Activated naive CD8-positive, alpha-beta T cell treated with anti-CD3 and anti-CD28 coated beads, Interleukin-2, amount 50 U/mL, for 24 hours (primary cell): ENCODE measurements at places on chromosomes 1 and 21.

DNA sequence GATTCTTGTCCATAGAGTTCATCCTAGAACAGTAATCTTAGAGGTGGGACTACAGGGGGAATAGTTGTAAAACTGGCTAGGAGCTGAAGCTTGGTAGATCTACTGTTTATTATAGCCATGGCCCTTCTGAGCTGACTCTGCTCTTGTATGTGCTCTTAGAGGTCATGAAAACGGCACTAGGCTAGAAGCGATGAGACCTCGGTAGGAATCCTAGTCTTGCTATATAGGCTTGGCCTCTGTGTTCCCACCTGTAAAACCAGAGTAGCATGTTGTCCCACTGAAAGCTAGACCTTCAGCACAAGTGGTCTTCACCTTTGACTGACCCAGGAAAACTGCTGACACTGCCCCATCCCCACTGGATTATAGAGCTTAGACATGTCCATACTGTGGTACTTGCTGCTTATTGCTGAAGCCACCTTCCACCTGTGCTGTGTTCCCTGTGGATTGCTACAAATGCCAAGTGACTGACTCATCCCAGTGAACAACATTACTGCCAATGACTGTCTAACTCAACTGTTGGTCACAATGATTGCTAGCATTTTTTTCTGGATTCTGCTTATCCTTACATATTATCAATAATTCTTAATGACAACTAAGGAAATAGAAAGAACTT, 23.0 kb upstream of the PIGC start:
- H3K27ac ChIP-seq = no peak overlapping the region
- H3K27me3 ChIP-seq = no peaks in the 10 kb centered on the region
- H3K36me3 ChIP-seq = no peaks in the 10 kb centered on the region
- H3K4me1 ChIP-seq = no peaks in the 10 kb centered on the region
- no peak overlapping the region for H3K4me3 ChIP-seq

- H3K27ac ChIP-seq = no peak overlapping the region
- DNase-seq = no peak
- H3K36me3 ChIP-seq = no peaks in the 10 kb centered on the region
- no peak overlapping the region for H3K4me3 ChIP-seq
These were observed 3.3 kb downstream of the ZBTB18 start for GRCh38 chr1:244054247-244054923.

DNA sequence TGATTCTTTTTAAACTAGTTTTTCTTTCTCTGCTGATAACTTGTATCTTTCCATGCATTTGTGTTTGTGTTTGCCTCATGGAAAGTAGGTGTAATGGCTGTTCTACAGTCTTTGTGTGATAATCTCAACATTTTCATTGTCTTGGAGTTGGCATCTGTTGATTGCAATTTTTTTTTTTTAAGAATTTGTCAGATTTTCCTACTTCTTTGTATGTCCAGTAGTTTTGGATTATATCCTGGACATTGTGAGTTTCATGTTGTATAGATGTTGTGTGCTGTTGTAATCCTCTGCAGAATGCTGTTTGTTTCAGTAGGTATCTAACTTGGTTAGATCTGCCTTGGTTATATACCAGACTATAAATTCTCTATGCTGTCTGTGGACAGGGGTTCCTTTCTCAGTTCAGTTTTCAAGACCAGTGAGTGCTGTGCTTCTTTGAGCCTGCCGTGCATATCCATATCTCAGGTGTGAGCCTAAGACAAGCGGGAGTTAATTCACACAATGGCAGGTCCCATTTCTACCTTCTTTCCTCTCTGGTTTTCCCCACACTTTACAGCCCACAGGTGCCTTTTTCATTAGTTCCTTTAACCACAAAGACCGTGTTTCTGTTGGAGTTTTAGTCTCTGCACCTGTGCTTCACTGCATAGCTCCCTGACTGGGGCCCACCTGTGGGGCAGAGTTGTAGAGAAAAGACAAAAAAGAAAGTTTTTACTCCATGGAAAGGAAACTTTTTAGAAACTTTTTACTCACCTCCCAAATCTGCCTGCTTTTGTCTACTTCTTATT, 69.9 kb downstream of the ITSN1 start:
- no peaks in the 10 kb centered on the region for H3K4me1 ChIP-seq
- H3K27me3 ChIP-seq = peaks cover 1% of the 10 kb centered on the region
- H3K4me3 ChIP-seq = no peak overlapping the region
- DNase-seq = no peak

GRCh38 chr1:20100632-20101355, 18.5 kb downstream of the PLA2G2D start:
- H3K27ac ChIP-seq = no peak overlapping the region
- no peaks in the 10 kb centered on the region for H3K36me3 ChIP-seq
- no peak overlapping the region for H3K4me3 ChIP-seq
- peak; percentile 19 for DNase-seq

DNA sequence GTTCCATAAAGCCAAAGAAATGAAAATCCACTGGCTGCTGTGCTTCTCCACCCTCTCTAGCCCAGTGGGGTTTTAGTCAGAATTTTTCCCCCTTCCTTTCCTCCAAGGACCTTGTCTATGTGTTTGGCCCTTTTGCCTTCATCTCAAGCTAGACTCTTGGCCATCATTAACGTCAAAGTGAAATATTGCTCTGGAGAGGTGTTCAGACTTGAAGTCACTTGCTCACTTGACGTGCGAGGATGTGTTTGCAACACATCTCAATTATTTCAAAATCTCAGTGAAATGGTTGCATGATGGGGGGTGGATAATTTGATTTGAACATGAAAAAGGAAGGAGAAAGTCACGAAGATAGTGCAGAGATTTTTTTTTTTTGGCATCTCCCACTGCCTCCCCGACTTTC, 13.6 kb downstream of the EVA1C start:
- H3K4me1 ChIP-seq = no peaks in the 10 kb centered on the region
- H3K27me3 ChIP-seq = no peaks in the 10 kb centered on the region
- DNase-seq = no peak

GRCh38 chr1:9689971-9690381, 38.4 kb downstream of the PIK3CD start:
- peak; percentile 37 for DNase-seq
- H3K4me3 ChIP-seq = peak overlapping the region; percentile 86
- peaks cover 77% of the 10 kb centered on the region for H3K4me1 ChIP-seq
- peaks cover 37% of the 10 kb centered on the region for H3K36me3 ChIP-seq
- H3K27me3 ChIP-seq = no peaks in the 10 kb centered on the region
- peak overlapping the region; percentile 84 for H3K27ac ChIP-seq

GRCh38 chr1:82483146-82483545, 682.4 kb downstream of the ADGRL2 start:
- no peak overlapping the region for H3K27ac ChIP-seq
- H3K27me3 ChIP-seq = no peaks in the 10 kb centered on the region
- H3K4me1 ChIP-seq = no peaks in the 10 kb centered on the region
- DNase-seq = no peak
- H3K4me3 ChIP-seq = no peak overlapping the region
- H3K36me3 ChIP-seq = no peaks in the 10 kb centered on the region

GRCh38 chr1:160711602-160712311, at the start of gene CD48:
CD48 (minus strand) TSS chr1:160711822; CDS start chr1:160711763, 59 bp downstream.
- H3K36me3 ChIP-seq = peaks cover 2% of the 10 kb centered on the region
- H3K27ac ChIP-seq = no peak within 1 kb of the TSS
- H3K4me1 ChIP-seq = peaks cover 42% of the 10 kb centered on the region
- DNase-seq = peak; percentile 52

DNA sequence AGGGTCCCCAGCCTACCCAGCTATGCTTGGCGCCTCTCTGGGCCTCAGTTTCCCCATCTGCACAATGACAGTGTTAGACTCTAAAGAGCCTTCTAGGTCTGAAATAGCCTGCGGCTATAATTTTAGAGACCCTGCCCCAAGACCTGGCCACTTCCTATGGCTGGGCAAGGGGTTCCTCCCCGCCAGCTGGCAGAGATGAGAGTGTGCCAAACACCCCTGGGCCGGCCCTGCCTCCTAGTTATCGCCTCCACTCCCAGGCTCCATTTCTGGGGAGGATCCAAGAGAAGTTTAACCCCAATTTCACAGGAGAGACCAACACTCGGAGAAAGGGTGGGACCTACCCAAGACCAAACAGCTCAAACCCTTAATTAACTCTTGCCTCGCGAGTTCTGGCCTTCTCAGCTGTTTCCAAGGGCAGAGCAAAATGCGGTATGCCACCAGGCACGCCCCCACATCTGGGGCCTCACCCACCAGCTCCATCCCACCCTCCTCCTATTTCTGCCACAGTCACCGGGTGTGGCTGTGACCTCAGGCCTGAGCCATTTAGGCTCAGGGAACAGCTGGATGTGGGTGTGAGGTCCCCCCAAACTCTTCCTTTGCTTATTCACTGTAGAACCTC, 35.7 kb downstream of the TTC39A start:
- H3K36me3 ChIP-seq = no peaks in the 10 kb centered on the region
- H3K4me1 ChIP-seq = peaks cover 23% of the 10 kb centered on the region
- no peaks in the 10 kb centered on the region for H3K27me3 ChIP-seq
- H3K27ac ChIP-seq = no peak overlapping the region
- DNase-seq = no peak
- no peak overlapping the region for H3K4me3 ChIP-seq

- no peaks in the 10 kb centered on the region for H3K4me1 ChIP-seq
- no peak overlapping the region for H3K4me3 ChIP-seq
- H3K27me3 ChIP-seq = peaks cover 2% of the 10 kb centered on the region
- no peak overlapping the region for H3K27ac ChIP-seq
- DNase-seq = no peak
These were observed 15.1 kb upstream of the B3GALT5 start for GRCh38 chr21:39597595-39597994.

- H3K4me3 ChIP-seq = peak overlapping the region; percentile 82
- no peaks in the 10 kb centered on the region for H3K27me3 ChIP-seq
- H3K27ac ChIP-seq = peak overlapping the region; percentile 56
- H3K4me1 ChIP-seq = peaks cover 31% of the 10 kb centered on the region
- H3K36me3 ChIP-seq = peaks cover 5% of the 10 kb centered on the region
These were observed 334 bp downstream of the PRDM15 start for GRCh38 chr21:41878831-41879189.

- H3K27me3 ChIP-seq = no peaks in the 10 kb centered on the region
- DNase-seq = no peak
- no peaks in the 10 kb centered on the region for H3K36me3 ChIP-seq
- no peak overlapping the region for H3K27ac ChIP-seq
- no peaks in the 10 kb centered on the region for H3K4me1 ChIP-seq
These were observed 174.2 kb upstream of the NFIA start for GRCh38 chr1:60908159-60908558.

DNA sequence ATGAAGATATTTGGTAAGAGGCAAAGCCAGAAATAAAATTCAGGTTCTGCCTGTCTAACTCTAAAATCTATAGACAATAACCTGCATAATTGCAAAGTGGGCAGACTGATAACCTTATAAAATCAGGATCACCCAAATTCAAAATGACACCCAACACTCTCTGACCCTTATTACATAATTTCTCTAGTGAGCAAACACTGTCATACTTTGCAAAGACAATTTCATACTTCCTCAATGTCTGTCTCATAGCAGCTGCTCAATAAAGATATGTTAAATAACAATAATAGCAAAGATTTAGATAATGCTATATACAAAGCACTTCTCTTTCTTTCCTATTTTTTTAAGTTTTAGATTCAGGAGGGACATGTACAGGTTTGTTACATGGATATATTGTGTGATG, 118.5 kb downstream of the UCHL5 start:
- no peaks in the 10 kb centered on the region for H3K36me3 ChIP-seq
- H3K27me3 ChIP-seq = no peaks in the 10 kb centered on the region
- peaks cover 17% of the 10 kb centered on the region for H3K4me1 ChIP-seq
- H3K27ac ChIP-seq = no peak overlapping the region

- peaks cover 8% of the 10 kb centered on the region for H3K4me1 ChIP-seq
- no peak for DNase-seq
- peak overlapping the region; percentile 27 for H3K27ac ChIP-seq
- peaks cover 3% of the 10 kb centered on the region for H3K36me3 ChIP-seq
These were observed 4.8 kb upstream of the SIM2 start for GRCh38 chr21:36694031-36694515.

DNA sequence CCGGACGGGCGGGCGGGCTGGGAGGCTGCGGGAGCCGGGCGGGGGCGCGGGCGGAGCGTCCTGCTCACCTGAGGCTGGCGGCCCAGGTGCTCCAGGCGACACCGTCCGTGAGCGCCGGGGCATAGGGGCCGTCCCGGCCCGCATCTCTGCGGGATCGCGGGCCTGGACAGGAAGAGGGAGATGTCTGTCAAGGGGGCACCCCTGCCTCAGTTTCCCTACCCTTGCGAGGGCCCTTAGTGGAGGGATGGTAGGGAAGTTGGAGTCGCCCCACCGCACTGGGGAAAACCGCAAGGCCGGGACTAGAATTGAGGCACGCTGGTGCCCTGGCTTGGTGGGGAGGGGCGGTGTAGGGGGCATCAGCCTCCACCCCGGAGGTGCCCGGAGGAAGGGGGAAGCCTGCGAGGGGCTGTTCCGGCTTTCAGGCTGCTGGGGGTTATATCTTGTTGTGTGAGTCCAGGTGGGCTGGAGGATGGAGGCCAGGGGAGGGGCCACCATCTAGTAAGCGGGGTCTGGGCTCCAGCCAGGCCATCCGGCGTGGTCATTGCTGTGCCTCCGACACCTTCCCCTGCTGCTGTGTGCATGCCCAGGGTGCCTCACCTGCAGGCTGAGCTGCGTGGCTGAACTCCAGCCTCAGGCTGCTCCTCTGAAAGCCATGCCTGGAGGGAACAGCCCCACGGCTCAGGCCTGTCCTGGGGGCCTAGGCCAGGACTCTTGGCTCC, 580 bp downstream of the VWA1 start:
- H3K27me3 ChIP-seq = peaks cover 20% of the 10 kb centered on the region
- no peak for DNase-seq
- no peak overlapping the region for H3K4me3 ChIP-seq
- peaks cover 12% of the 10 kb centered on the region for H3K4me1 ChIP-seq

DNA sequence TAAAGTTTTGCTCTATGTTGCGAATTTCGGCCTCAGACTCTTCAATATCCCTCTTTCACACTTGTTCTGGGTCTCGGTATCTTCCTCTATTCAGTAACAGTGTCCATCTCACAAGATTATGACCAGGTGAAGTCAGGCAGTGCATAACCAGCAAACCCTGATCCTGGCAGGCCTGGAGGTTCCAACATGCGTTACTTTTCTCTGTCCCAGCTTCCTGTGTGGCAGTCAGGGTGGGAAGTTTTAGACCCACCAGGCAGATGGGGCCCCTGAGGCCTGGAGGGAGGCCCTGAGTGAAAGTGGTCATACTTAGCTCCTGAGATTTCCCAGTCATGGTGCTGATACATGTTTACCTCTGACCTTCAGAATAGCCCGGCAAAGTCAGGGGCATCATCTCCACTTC, 5.1 kb downstream of the TMEM61 start:
- no peak overlapping the region for H3K27ac ChIP-seq
- no peak overlapping the region for H3K4me3 ChIP-seq
- no peaks in the 10 kb centered on the region for H3K4me1 ChIP-seq
- DNase-seq = no peak
- H3K36me3 ChIP-seq = no peaks in the 10 kb centered on the region

DNA sequence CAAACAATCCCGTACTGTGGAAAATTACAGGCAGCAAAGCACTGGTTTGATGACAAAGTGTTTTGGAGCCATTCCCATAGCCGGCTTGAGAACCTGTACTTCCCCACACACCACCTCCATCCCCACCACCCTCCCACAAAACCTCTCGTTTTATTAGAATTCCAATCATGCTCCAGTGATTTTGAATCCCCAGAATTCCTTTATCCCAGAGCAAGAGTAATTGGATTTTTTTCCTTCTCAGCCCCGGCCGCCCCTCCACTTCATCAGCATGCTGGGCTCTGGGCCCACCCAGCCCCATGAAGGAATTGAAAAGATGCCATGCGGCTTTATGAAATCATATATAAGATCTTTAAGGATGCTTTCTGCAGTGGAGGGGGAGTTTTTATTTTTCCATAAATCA, 136.6 kb downstream of the OMA1 start:
- H3K4me3 ChIP-seq = no peak overlapping the region
- H3K36me3 ChIP-seq = no peaks in the 10 kb centered on the region
- DNase-seq = no peak
- no peaks in the 10 kb centered on the region for H3K4me1 ChIP-seq
- H3K27ac ChIP-seq = no peak overlapping the region
- no peaks in the 10 kb centered on the region for H3K27me3 ChIP-seq

- no peak for DNase-seq
- H3K4me3 ChIP-seq = no peak overlapping the region
- no peaks in the 10 kb centered on the region for H3K4me1 ChIP-seq
These were observed 254.8 kb upstream of the PLXNA2 start for GRCh38 chr1:208499026-208499425.
